Activated CD4-positive, alpha-beta T cell treated with anti-CD3 and anti-CD28 coated beads for 1 hour (primary cell): ENCODE measurements at places on chromosomes 3 and 15.

- DNase-seq, result no peak
Observed at GRCh38 chr3:195096484-195097330, 174.3 kb downstream of the XXYLT1 start.

- no peak for DNase-seq
Observed at GRCh38 chr3:127908202-127908601, 6.8 kb upstream of the KBTBD12 start.

DNA sequence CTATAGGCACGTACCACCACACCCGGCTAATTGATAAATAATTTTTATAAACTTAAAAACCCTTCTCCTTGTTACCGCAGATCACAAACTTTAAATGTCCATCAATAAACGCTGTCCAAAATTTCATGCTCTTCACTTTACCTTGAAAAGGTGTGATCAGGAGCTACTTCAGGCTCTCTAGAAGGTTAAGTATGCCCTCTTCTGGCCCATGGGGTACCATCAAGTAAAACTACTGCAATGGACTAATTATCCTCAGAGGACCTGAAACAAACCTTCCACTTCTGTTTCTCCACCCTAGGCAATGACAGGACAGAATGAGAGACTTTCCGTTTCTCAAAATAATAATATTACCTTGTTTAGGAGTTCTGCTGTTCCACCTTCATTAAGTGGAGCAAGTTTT, 9.2 kb downstream of the LZTFL1 start:
- DNase-seq, result no peak

- no peak for DNase-seq
Observed at GRCh38 chr15:75195122-75195765, 6.4 kb upstream of the C15orf39 start.

- DNase-seq, result no peak
Observed at GRCh38 chr3:33152363-33153360, 38.8 kb downstream of the CRTAP start.

DNA sequence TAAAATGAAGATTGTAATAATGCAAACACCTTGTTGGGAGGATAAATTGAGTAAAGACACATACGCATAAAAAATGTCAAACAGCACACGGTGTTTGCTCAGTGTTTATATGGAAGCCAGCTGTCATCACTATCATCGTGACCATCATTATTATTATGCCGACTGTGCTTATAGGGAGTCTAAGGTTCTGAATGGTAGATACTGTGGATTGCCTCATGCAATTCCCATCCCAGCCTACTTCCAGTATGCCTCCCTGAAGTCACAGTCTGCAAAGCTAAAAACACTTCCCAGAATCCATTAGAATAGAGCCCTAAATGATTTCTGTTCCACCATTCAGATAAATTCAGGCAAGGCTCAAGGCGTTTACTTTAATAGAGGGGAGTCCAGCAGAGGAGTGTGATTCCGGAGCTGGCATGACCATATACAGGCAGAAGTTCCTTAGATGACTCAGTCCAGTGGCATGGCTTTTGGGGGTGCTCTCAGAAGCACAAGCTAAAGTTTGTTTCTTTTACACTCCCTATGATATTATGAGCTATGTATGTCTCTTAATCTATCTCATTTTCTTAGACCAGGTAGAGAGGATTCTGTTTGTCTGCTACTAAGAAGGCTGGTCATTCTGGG, 148.7 kb downstream of the MEX3B start:
- no peak for DNase-seq

DNA sequence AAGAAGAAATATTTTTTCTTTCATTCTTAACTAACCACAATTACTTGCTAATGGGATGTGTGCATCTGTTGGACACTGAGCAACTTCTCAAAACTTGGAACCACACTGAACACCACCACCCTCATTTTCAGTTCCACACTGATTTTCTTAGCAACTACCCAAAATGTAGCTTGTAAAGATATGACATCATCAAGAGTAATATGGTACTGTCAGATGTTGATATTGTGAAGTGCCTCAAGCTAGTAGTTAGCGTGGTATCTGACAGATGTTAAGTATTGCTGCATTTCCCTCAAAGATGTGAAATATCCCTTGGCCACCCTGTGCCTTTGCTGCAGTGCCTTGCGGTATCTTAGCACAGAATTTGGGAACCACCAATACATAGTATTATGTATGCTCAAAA, 9.3 kb downstream of the RFTN1 start:
- DNase-seq, result no peak

DNA sequence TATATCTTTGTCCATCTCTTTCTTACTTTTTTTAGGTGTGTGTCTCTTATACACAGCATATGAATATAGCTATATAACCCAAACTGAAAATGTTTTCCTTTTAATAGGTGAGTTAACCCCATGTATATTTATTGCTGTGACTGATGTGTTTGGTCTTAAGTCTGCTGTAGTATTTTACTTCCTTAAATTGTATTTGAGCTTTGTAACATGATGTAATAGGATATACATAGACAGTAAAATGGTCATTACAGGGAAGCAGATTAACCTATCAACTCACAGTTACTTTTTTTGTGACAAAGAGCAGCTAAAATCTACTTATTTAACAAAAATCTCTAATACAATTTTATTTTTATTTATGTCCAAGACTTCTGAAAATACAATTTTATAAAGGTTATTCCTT, 51.8 kb upstream of the CDAN1 start:
- DNase-seq, result no peak
